ENCODE measurements at places on chromosomes 3 and 15.

GRCh38 chr15:73754461-73754860 lies 1.3 kb upstream of the INSYN1 start:
- DNase-seq = no peak

DNA sequence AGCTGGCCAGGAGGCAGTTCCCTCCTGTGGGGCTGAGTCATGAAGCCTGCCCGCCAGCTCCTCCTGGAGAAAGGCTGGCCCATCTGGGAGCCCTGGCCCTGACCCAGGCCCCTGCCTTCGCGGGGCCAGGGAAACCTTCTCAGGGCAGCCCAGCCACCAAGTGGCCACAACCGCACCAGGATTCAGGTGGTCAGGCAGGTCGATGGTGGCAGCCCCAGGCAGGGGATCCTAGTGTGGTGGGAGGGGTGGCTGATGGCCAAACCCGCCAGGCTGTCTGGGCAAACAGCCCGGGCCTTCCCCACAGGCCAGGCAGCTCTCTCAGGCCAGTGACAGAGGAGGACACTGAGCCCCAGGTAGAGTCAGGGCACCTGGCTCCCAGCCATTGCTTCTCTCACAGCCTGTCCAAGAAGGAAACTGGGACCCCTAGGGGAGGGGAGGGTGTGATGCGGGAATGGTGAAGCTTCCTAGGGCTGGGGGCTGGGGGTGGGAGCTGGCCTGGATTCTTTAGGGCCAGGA lies 1.2 kb downstream of the TWF2 start:
- peak; percentile 60 for DNase-seq

GRCh38 chr3:27630885-27631284 lies 91.2 kb downstream of the EOMES start:
- DNase-seq = no peak

- DNase-seq = peak; percentile 17
Observed at GRCh38 chr15:37133602-37134001, 33.3 kb upstream of the MEIS2 start.

All from kidney capillary endothelial cell (primary cell).